ENCODE measurements at places on chromosomes 13 and 19. TPM values are rescaled to one million over a fixed set of nuclear protein-coding genes. Genes with fewer than 3 reads are reported as not detected.

PTH2 gene
- not detected for polyA plus RNA-seq

GRCh38 chr13:34207872-34208271 is 389.9 kb downstream of the RFC3 start:
- peak; percentile 2 for DNase-seq

WTIP gene
- 31.5 TPM for polyA plus RNA-seq

DNA sequence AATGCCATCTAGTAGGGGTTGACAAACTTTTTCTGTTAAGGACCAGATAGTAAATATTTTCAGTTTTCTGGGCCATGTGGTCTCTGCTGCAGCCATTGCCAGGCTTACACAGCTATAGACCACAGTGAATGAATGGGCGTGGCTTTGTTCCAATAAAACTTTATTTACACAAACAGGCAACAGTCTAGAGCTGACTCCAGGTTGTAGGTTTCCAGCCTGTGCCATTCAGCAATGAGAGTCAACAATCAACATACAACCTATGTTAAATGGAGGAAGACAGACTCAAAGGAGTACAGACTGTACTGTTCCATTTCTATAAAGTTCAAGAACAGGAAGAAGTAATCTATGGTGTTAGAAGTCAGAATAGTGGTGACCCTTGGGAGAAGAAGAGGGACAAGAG is 15.2 kb upstream of the IZUMO2 start:
- no peak for DNase-seq

DNA sequence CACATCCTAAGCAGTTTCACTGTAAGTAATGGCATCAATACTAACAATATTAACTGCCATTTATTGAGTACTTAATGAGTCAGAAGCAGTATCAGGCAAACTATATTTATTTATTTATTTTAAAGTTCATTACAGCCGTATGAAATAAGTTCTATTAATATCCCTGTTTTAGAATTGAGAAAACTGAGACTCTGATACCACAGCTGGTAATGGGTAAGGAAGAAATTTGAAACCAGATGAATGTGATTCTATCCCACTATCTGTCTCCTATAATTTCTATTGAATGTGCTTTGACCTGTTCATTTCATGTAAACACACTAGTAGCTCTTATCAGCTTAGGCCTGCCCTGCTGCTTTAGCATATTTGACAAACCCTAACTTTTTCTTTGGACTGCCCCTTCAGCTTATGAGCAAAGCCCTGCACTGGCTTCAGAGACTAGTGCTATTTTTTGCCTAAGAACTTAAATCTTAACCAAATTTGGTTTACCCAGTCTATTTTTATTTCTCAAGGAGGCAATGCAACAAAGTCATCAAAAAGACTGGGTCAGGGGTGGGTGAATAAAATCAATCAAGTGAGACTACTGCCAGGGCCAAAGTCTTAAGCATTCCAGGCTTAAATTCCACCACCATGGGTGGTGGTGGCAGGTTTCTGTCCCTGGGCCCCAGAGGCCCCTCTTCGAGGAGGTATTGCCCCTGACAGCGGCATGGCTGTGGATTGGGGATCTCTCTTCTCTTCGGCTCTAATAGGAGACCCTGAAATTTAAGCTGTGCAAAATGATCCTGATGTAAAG is 143.4 kb downstream of the DLEU7 start:
- no peak for DNase-seq

GRCh38 chr13:38017320-38017719 is 147.7 kb upstream of the TRPC4 start:
- DNase-seq = no peak

RXFP2 gene
- not detected for polyA plus RNA-seq

TBCB gene
- 147 TPM for polyA plus RNA-seq

Measured in right lung (tissue), 10 donors.